ENCODE measurements at places on chromosomes 3 and 15. TPM values are rescaled to one million over a fixed set of nuclear protein-coding genes. Genes with fewer than 3 reads are reported as not detected.
A peak's percentile ranks its signal among the peaks of the same experiment; 100 is the strongest.

DNA sequence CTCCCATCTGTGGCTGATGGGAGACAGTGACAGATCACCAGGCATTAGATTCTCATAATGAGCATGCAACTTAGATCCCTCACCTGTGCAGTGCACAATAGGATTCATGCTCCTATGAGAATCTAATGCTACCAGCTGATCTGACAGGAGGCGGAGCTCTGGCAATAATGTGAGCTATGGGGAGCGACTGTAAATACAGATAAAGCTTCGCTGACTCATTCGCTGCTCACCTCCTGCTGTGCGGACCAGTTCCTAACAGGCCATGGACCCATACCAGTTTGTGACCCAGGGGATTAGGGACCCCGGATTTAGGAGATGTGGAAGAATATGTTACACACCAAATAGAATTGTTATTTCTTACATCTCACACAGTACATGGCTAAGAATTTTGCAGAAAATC, 6.7 kb downstream of the ARGFX start:
- no peak for DNase-seq

Gene CCDC39
- not detected for total RNA-seq

Gene FAM240A
- not detected for total RNA-seq

GRCh38 chr15:51368751-51369450, 27.4 kb downstream of the GLDN start:
- DNase-seq: no peak

GRCh38 chr3:183266454-183266853, 13.4 kb downstream of the B3GNT5 start:
- DNase-seq: no peak

GRCh38 chr3:19901918-19902317, 32.1 kb downstream of the EFHB start:
- DNase-seq: no peak

DNA sequence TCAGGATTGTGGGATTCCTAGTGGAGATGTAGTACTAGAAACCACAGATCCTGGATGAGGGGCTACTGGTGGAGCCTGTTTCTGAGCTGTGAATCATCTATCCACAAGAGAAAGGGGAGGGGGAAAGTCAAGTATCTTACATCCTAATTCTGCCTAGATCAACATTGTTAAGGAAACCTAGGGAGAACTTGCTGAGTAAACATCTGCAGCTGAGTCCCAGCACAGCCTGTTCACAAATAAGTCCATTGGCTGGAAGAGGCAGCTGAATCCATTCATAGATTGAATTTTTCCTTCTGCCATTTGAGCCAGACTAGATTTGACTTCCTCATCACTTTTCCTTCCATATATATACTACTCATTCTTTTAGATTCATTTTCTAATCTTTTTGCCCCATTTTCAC, 460.5 kb downstream of the TUSC7 start:
- DNase-seq: no peak

- no peak for DNase-seq
These were observed 22.0 kb downstream of the CPEB1 start for GRCh38 chr15:82625136-82625535.

Gene KLF15
- 18.9 TPM for total RNA-seq

GRCh38 chr3:136818191-136818768, 646 bp upstream of the SLC35G2 start:
- DNase-seq: peak; percentile 43

DNA sequence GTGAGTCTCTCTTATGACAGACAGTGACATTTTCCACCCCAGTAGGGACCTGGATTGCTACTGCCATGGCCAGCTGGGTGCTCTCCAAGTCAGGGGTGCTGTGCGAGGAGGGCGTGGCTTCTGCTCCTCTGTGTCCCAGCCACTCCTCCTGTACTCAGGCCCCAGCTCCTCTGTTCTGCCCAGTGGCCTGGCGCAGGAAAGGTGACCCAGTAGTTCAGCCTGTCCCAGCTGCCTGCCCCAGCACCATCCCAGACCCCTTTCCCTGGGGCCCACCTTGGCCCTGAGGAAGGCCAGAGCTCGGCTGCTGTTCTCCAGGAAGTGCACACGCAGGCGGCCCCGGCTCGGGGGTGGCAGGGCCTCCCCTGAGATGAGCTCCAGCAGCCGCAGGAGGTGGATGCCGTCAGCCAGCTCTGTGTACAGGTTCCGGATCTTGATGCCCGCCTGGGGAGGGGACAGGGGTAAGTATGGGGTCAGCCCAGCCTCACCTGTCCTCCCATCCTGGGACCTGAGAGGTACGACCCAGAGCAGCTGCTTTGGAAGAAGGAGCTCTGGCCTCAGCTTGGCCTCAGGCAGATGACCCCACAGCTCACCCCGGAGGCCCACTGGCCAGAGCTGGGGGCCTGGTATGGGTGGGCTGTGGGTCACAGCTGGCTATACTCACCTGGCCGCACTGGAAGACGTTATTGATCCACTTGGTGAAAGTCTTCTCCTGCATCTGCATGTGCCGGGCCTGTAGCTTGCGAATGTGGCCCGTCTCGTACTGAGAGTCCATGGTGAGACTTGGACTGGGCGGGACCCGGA, 1.0 kb downstream of the SPTBN5 start:
- DNase-seq: no peak

GRCh38 chr3:127625821-127626220, 3.2 kb upstream of the PODXL2 start:
- no peak for DNase-seq

- DNase-seq: peak; percentile 45
These were observed 16.4 kb downstream of the CHST13 start for GRCh38 chr3:126540342-126540849.

Gene RAB5A
- total RNA-seq: 75.6 TPM

Gene SEMA3F
- total RNA-seq: 132 TPM

- no peak for DNase-seq
These were observed 161.3 kb downstream of the KLF13 start for GRCh38 chr15:31487811-31488436.

GRCh38 chr15:65423976-65424679, 1.4 kb upstream of the IGDCC4 start:
- no peak for DNase-seq

- no peak for DNase-seq
These were observed 361.2 kb downstream of the MAGI1 start for GRCh38 chr3:65677486-65678010.

GRCh38 chr15:70494852-70495571, 268.3 kb downstream of the UACA start:
- DNase-seq: no peak

GRCh38 chr3:88589138-88589537, 439.4 kb downstream of the C3orf38 start:
- DNase-seq: no peak

- no peak for DNase-seq
These were observed 40.1 kb downstream of the EAF1 start for GRCh38 chr3:15467227-15468181.

- no peak for DNase-seq
These were observed 609 bp downstream of the GOLGA8A start for GRCh38 chr15:34436956-34437442.

DNA sequence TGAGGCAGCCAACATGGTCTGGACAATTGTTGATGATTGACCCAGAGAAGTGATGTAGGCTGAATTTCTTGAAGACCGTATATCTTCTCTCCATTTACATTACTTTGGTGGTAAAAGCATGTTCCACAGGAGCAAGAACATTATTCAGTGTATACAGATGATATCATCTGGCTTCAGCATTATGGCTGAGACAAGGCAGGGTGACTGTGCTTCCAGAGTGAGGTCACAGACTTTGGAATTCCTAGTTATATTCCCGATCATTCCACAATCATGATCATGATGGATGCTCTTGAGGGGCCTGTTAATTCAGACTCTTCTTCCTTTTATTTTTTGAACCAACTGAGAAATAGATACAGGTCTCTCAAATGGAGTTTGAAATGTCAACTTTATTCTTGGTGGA, 19.0 kb downstream of the PLS1 start:
- no peak for DNase-seq

DNA sequence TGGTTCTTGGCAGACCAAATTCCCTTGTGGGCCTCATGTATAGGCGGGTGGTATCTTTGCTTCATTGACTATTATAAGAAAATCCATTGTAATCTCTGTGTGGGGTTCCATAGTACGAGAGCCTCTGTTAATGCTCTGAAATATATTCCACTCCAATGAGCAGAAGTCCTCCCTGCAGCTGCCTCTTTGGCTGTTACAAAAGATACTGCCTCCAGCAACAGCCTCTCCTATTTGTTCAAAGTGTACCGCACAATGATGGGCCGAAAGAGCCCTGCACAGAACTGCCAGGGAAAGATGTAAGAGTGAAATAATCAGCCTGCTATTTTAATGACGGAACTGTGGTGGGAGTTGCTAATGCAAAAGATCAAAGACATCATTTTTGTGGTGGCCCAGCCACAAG, 48.9 kb downstream of the GRK7 start:
- DNase-seq: no peak

Gene PLA2G4D
- 0.13 TPM for total RNA-seq

GRCh38 chr15:94387849-94388441, 156.6 kb downstream of the MCTP2 start:
- DNase-seq: no peak

DNA sequence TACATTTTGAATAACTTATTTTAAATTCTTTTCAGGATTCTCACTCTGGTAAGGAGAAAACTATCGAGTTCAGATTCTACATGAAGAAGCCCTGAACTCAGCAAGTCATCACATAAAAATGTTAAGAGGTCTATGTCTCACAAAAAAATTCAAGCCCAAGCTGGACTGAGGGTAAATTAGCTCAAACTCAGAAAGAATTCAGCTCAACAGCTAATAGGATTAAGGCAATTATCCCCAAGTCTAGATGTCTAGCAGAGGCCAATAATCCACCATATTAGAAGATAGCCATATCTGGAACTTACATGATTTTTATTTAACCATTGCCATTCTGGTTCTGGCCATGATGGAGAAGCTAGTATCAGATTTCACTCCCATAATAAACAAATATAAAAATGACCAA, 909.7 kb downstream of the PLOD2 start:
- no peak for DNase-seq

GRCh38 chr15:62403164-62403809, 238.2 kb upstream of the C2CD4B start:
- DNase-seq: no peak

Gene TRPC1
- total RNA-seq: 22.5 TPM

Gene DPPA2
- not detected for total RNA-seq

GRCh38 chr15:58511599-58511987, 79.8 kb downstream of the LIPC start:
- DNase-seq: no peak

- no peak for DNase-seq
These were observed 37.4 kb downstream of the CFAP92 start for GRCh38 chr3:128956440-128956839.
